ENCODE measurements at places on chromosomes 6 and 20.

DNA sequence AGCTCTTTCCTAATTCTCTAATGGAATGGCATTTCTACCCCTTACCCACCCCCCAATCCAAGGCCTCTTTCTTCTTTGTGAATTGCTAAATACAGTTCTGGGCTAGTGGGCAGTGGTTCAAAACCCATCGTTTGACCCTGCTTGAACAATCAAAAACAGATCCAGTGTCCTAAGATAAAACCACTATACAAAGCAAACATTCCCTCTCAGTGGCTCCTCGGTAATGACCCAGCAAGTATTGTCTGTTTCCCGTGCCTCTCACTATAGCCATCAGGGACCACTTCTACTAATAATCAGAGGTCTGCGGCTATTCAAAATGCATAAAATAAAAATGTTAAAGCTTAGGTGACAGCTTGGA lies 143.5 kb upstream of the AKAP12 start:
- H3K4me1 ChIP-seq, result no peaks in the 10 kb centered on the region
- no peak for DNase-seq
- H3K36me3 ChIP-seq, result peaks cover 43% of the 10 kb centered on the region
- H3K27me3 ChIP-seq, result no peaks in the 10 kb centered on the region

DNA sequence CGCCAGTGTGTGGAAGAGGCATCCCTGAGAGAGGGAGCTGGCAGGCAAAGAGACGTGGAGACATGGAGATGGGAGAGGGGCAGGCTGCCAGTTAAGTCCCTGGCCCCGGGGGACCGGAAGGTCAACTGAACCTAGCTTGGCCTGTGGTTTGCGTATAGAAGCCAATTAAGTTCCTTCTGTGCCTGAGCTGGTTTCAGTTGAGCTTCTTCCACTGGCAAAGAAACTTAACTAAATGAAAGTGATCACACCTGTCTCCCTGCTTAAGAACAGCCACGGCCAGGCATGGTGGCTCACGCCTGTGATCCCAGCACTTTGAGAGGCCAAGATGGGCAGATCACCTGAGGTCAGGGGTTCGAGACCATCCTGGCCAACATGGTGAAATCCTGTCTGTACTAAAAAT lies 26.7 kb upstream of the NNAT start:
- H3K27me3 ChIP-seq, result no peaks in the 10 kb centered on the region
- no peak overlapping the region for H3K27ac ChIP-seq
- H3K36me3 ChIP-seq, result peaks cover 41% of the 10 kb centered on the region

GRCh38 chr6:163494279-163494727 lies 79.8 kb downstream of the QKI start:
- peaks cover 3% of the 10 kb centered on the region for H3K36me3 ChIP-seq
- H3K4me1 ChIP-seq, result peaks cover 43% of the 10 kb centered on the region
- no peaks in the 10 kb centered on the region for H3K27me3 ChIP-seq
- no peak overlapping the region for H3K27ac ChIP-seq

- no peaks in the 10 kb centered on the region for H3K4me1 ChIP-seq
- H3K27me3 ChIP-seq, result no peaks in the 10 kb centered on the region
- no peak overlapping the region for H3K27ac ChIP-seq
- H3K4me3 ChIP-seq, result no peak overlapping the region
These were observed 17.0 kb downstream of the TGM6 start for GRCh38 chr20:2397595-2398145.

DNA sequence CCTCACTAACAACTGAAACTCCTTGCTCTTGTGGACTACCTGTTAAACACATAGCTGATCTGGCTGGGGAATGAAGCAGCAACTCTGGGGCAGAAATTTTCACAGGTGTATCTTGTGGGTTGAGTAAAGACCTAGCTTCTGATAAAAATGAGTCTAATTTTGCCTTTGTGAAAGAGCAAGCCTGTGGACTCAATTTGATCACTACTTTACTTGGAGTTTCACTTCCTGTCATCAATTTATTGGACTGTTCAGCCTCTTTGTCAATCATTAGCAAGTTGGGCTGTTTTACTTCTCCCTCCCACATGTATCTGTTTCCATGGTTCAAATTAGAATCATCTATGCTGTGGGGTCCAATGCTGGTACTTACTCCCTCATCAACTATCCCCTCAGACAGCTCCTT lies 29.6 kb upstream of the CRIP3 start:
- H3K4me3 ChIP-seq, result no peak overlapping the region
- H3K27ac ChIP-seq, result peak overlapping the region; percentile 52
- no peaks in the 10 kb centered on the region for H3K4me1 ChIP-seq
- H3K36me3 ChIP-seq, result peaks cover 16% of the 10 kb centered on the region

- H3K4me1 ChIP-seq, result peaks cover 11% of the 10 kb centered on the region
- H3K4me3 ChIP-seq, result no peak within 1 kb of the TSS
- no peaks in the 10 kb centered on the region for H3K36me3 ChIP-seq
- DNase-seq, result no peak
- no peaks in the 10 kb centered on the region for H3K27me3 ChIP-seq
- peak within 1 kb of the TSS; percentile 38 for H3K27ac ChIP-seq
These were observed at the start of gene CDC40 for GRCh38 chr6:110180228-110181008. TSS of gene CDC40 (plus strand) at chr6:110180427. CDS start at chr6:110180445, 18 bp downstream.

- no peak overlapping the region for H3K4me3 ChIP-seq
- no peaks in the 10 kb centered on the region for H3K36me3 ChIP-seq
- DNase-seq, result no peak
These were observed 64.7 kb upstream of the TIAM2 start for GRCh38 chr6:154930451-154930851.

DNA sequence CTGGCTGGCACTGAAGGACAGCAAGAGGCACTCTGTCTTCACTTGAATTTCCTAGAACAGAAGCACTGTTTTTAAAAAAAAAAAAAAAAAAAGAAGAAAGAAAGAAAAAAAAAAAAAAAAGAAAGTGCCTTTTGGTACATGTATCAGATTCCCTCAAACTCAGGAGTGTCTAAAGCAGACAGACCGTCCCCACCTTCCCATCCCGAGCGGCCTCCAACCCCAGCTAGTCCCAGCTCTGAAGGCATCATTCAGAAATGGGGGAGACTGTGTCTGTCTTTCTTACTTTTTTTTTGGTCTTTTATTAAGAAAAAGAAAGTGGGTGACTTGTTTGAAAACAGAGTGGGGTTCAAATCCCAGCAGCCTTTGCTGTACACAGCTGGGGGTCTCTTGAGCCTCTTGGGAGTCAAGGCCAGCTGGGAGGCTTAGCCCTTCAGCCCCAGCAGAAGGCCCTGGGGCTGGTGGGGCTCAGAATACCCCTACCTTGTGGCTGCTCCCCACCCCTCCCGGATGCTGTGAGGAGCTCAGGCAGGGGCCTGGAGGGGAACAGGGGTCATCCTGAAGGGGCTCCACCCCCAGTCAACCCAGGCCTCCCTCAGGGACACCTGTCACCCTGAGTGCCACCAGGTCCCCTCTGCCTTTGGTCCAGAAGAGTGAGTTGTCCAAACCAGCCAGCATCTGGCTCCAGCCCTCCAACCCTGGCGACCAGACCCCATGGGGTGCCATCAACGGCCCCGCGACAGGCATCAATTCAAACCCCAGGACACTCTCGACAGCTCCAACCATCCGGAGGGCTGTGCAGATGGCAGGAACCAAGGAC lies 128.3 kb downstream of the TAF4 start:
- H3K4me3 ChIP-seq, result no peak overlapping the region
- DNase-seq, result no peak
- H3K36me3 ChIP-seq, result no peaks in the 10 kb centered on the region
- H3K27ac ChIP-seq, result no peak overlapping the region

- H3K36me3 ChIP-seq, result no peaks in the 10 kb centered on the region
- no peak for DNase-seq
- no peak overlapping the region for H3K4me3 ChIP-seq
- no peaks in the 10 kb centered on the region for H3K4me1 ChIP-seq
- H3K27me3 ChIP-seq, result no peaks in the 10 kb centered on the region
These were observed 1016.4 kb downstream of the KIF16B start for GRCh38 chr20:15556869-15557268.

DNA sequence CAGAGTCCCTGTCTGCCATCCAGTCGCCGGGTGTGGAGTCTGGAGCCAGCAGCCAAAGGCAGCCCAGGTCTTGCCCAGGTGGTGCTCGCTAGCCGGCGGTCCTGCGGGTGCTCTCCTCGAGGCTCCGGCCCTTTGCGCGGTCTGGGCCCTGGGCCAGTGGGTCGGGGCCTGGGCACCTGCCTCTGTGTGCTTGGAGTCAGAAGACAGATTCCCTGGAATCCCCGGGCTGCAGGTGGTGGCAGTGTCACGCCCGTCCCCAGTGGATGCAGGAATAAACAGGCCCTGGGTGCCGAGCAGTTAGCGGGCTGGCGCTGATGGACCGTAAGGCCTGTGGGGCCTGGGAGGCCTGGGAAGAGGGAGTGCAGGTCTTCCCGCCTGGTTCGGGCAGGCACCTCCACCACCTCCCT lies 5.3 kb downstream of the SS18L1 start:
- no peak for DNase-seq
- H3K4me1 ChIP-seq, result peaks cover 65% of the 10 kb centered on the region
- H3K27ac ChIP-seq, result no peak overlapping the region
- H3K27me3 ChIP-seq, result no peaks in the 10 kb centered on the region
- peaks cover 5% of the 10 kb centered on the region for H3K36me3 ChIP-seq

GRCh38 chr6:27825025-27825793 lies 87.0 kb downstream of the OR2B2 start:
- no peaks in the 10 kb centered on the region for H3K27me3 ChIP-seq
- peak overlapping the region; percentile 97 for H3K27ac ChIP-seq
- no peak for DNase-seq
- H3K4me1 ChIP-seq, result peaks cover 26% of the 10 kb centered on the region
- no peaks in the 10 kb centered on the region for H3K36me3 ChIP-seq

DNA sequence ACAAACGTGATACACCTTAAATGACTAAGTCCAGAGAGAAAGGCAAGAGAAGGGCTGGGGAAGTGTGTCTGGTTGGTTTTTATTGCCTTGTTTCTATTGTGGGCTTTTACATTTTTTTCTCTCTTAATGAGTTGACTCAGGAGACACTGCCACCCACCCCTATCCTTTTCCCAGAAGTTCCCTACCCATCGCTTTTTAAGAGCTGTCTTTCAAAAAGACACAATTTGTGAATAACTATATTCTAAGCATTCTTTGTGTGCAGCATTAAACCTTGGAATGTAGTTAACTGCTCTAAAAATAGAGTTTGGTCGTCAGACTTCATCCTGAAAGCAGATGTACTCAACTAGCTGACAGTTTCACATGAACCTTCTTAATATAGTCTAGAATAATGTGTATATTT lies 174.9 kb downstream of the ISM1 start:
- no peaks in the 10 kb centered on the region for H3K27me3 ChIP-seq
- H3K4me3 ChIP-seq, result no peak overlapping the region
- no peak for DNase-seq
- peaks cover 28% of the 10 kb centered on the region for H3K36me3 ChIP-seq

GRCh38 chr6:42163981-42164380 lies 9.2 kb upstream of the GUCA1A start:
- no peaks in the 10 kb centered on the region for H3K4me1 ChIP-seq
- H3K4me3 ChIP-seq, result no peak overlapping the region
- DNase-seq, result no peak
- no peaks in the 10 kb centered on the region for H3K36me3 ChIP-seq
- no peak overlapping the region for H3K27ac ChIP-seq
- peaks cover 4% of the 10 kb centered on the region for H3K27me3 ChIP-seq

GRCh38 chr6:44679438-44680201 lies 292.1 kb downstream of the CDC5L start:
- peaks cover 6% of the 10 kb centered on the region for H3K4me1 ChIP-seq
- no peak overlapping the region for H3K27ac ChIP-seq
- no peaks in the 10 kb centered on the region for H3K36me3 ChIP-seq
- H3K4me3 ChIP-seq, result no peak overlapping the region

DNA sequence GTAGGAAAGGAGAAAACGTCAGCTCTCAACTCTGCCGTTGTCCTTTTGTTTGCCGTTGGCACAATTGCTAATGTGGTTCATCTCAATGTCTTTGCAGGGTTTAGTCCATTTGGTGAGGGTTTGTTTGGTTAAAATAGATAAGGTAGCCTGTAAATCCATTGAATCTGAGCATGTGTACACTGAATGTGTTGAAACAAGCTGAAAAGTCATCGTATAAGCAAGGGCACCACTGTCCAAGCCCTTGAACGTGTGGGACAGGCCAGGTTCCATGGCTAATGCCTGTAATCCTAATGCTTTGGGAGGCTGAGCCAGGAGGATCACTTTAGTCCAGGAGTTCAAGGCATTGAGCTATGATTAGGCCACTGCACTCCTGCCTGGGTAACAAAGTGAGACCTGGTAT lies 224.7 kb upstream of the PLCB4 start:
- H3K4me1 ChIP-seq, result no peaks in the 10 kb centered on the region
- H3K4me3 ChIP-seq, result no peak overlapping the region
- no peak for DNase-seq
- H3K36me3 ChIP-seq, result no peaks in the 10 kb centered on the region
- no peak overlapping the region for H3K27ac ChIP-seq

DNA sequence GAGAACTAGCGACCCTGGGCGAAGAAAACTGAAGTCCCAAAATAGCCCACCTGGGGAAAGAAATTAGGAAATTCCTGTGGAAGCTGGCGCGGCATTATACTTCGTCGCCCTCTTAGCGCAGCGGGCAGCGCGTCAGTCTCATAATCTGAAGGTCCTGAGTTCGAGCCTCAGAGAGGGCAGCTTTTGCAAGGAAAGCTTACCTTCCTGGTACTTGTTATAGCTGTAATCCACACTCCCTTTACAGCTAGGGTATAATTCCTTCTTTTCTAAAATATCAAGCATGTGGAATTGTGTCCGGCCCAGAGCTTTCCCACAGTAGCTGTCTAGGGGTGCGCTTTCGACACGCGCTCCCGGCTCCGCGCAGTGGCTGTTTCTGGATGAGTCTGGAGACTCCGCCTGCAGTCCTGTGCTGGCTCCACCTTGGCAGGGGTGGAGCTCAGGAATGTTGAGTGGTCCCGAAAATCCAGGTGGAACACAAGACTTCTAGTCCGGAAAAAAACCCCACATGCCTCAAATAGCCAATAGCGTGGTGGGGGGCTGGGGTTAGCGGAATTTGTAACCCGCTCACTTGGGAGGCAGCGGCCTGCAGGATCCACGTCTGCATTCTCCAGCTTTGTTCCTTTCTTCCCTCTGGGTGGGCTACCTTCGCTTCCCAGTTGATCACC lies 83.7 kb upstream of the ZNF322 start:
- no peak overlapping the region for H3K27ac ChIP-seq
- peaks cover 6% of the 10 kb centered on the region for H3K4me1 ChIP-seq
- no peak for DNase-seq
- H3K4me3 ChIP-seq, result no peak overlapping the region
- H3K36me3 ChIP-seq, result peaks cover 20% of the 10 kb centered on the region

GRCh38 chr6:24680582-24680981 lies 13.7 kb downstream of the ACOT13 start:
- H3K27me3 ChIP-seq, result no peaks in the 10 kb centered on the region
- no peak for DNase-seq
- H3K4me3 ChIP-seq, result no peak overlapping the region
- no peak overlapping the region for H3K27ac ChIP-seq
- H3K4me1 ChIP-seq, result no peaks in the 10 kb centered on the region

- H3K27me3 ChIP-seq, result no peaks in the 10 kb centered on the region
- no peak for DNase-seq
- peaks cover 29% of the 10 kb centered on the region for H3K36me3 ChIP-seq
- no peak overlapping the region for H3K27ac ChIP-seq
- no peak overlapping the region for H3K4me3 ChIP-seq
- H3K4me1 ChIP-seq, result no peaks in the 10 kb centered on the region
These were observed 202.0 kb downstream of the RNGTT start for GRCh38 chr6:88761237-88762031.

- H3K4me3 ChIP-seq, result no peak overlapping the region
- DNase-seq, result no peak
- peaks cover 3% of the 10 kb centered on the region for H3K4me1 ChIP-seq
- no peaks in the 10 kb centered on the region for H3K36me3 ChIP-seq
- H3K27ac ChIP-seq, result no peak overlapping the region
These were observed 30.0 kb upstream of the PHACTR3 start for GRCh38 chr20:59574308-59574707.
